Ovary (tissue), 10 donors: ENCODE measurements at places on chromosomes 2 and 18.

DNA sequence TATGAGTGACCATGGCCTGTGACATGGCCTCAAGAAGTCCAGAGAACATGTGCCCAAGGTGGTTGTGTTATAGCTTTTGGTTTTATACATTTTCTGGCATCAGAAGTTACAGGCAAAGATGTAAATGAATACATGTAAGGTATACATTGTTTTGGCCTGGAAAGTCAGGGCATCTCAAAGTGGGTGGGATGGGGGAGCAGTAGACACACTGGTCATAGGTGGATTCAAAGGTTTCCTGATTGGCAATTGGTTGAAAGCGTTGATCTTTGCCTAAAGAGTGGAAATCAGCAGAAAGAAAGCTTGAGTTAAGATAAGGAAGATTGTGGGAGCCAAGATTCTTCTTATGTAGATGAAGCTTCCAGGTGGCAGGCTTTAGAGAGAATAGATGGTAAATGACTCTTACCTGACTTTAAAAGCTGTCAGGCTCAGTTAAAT lies 62.1 kb upstream of the DYNAP start:
- no peak for DNase-seq

DNA sequence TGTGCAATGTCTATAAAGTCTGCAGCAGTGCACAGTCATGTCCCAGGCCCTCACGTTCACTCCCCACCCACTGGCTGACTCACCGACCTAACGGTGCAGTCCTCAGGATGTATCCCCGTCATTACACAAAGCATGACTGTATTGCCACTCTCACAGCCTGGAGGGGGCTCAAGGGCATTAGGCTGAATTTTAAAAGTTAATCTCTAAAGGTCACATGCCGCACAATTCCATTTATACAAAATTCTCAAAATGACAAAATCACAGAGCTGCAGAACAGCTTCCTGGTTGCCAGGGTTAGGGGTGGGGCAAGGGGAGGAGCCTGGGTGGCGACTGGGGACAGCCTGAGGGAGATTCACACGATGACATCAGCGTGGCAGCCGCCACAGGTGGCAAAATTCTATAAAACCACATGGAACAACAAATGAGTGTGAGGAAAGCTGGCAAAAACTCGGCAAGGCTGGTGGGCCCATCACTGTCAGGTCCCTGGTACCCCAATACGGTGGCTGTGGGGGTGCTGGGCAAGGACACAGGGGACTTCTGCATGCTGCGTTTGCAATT lies 97.6 kb downstream of the NDUFA10 start:
- DNase-seq, result peak; percentile 2

DNA sequence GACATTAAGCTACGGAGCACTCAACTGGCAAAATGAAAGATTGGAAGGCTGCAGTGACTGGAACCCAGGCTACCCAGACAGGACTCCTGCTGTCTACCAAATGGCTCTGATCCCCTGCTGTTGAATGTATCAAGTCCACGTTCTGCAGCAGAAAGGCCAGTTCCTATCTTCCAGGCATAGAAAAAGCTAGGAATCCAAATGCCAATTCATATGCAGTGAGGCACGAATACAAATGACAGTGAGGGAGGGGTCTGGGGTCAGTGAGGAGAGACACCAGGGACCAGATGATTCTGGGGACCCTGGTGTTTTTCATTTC lies 5.3 kb downstream of the NRP2 start:
- no peak for DNase-seq

DNA sequence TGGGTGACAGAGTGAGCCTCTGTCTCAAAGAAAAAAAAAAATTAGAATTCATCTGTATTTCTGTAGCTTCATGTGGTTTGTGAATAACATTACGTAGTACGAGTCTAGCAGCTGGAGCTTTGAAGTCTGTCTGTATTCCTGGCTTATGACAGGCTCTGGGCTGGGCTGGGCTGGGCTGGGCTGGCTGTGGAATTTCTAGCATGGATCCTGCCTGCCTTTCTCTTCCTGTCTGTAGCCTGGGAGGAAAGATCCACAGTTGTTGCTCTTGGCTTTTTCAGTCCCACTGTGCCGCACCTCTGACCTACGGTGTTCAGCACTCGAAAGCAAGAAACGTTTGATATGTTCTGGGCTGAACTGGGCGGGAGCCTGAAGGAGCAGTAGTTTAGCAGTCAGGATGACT lies 55.4 kb downstream of the BOLA3 start:
- no peak for DNase-seq

- DNase-seq, result no peak
Measured at GRCh38 chr18:62312851-62313250, 12.3 kb upstream of the TNFRSF11A start.

- DNase-seq, result no peak
Measured at GRCh38 chr2:237012577-237013267, 73.0 kb upstream of the COPS8 start.

GRCh38 chr18:8865934-8866333 lies 160.6 kb downstream of the MTCL1 start:
- DNase-seq, result no peak

DNA sequence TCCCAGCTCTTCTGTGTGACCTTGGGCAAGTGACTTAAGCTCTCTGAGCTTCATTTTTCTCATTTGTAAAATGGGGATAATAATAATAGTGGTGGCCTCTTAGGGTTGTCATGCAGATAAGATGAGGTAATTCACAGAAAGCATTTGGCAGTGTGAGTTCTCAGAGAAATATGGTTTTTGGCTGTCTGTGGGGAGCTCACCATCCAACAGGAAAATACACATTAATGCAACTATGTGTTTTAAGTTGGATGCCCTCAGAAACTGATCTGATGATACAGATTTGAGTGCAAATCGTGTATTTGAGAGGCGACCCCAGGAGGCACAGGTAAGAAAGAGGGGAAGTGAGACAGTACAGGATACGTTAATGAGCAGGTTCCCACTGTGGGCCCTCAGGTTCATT lies 56.1 kb upstream of the SPRED2 start:
- no peak for DNase-seq

DNA sequence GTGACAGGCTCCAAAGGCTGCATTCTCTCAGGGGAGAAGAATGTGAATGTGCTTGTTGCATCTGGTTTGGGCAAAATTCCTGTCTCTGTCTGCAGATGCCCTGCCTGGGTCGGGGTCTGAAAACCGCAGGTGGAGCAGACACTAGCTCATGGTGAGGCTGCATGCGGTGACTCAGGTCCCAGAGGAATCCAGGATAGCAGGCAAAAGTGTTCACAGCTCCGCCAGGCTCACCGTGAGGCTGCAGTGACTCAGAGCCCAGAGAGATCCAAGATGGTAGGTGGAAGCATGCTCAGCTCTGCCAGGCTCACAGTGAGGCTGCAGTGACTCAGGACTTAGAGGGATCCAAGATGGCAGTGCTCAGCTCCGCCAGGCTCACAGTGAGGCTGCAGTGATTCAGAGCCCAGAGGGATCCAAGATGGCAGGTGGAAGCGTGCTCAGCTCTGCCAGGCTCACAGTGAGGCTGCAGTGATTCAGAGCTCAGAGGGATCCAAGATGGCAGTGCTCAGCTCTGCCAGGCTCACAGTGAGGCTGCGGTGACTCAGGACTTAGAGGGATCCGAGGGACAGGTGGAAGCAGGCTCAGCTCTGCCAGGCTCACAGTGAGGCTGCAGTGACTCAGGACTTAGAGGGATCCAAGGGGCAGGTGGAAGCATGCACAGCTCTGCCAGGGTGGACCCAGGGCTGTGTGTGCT lies 200.5 kb downstream of the ACKR3 start:
- DNase-seq, result no peak

DNA sequence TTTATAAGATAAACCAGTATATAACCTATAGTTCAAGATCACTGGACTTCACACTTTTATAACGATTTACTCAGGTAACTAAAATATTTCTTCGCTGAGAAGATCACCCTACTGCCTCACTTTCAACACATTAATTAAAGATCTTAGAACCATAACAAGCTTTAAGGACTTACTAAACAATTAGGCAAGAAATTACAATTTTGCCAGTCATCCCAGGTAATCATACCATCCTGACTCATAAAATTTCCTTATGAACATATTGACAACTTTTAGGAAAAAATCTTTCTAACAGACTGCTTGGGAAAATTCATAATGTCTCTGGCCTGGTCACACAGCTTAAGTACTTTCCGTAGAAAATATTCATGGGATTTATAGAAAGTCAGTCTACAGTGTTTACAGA lies 223.2 kb downstream of the NRXN1 start:
- no peak for DNase-seq

DNA sequence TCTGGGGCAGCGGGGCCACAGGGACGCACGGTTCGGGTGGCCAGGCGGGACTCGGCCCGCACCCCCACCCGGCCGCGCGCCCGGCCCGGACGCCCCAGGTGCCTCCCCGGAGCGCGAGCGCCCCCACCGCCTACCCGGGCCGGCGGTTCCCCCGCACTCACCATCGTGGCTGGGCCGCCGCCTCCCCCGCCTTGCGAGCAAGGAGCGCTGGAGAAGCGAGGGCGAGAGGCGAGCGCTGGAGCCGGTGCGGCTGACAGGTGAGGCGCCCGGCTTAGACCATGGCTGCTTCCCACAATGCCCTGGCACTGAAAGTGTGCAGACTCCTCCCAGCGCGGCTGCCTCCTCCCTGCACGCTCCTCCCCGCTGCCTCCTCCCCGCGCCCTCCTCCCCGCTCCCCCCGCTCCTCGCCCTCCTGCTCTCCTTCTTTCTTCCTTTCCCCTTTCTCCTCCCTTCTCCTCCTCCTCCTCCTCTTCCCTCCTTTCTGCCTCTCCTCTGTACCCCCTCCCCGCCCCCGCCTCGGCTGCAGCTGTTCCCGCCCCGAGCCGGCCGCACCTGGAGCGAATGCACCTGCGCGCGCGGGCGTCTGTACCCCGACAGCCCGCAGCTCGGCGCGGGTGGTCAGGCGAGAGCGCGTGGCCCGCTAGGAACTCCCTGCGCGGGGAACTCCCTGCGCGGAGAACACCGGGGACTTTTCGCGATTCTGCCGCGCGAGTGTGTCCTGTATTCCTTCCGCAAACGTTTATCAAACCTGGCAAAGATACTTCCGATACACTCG lies at the start of gene AP1S3:
Gene AP1S3, minus strand, starts transcription at position 296 of the 775 bp plus-strand sequence. Its CDS starts 132 bp downstream, at position 164.
- peak; percentile 46 for DNase-seq
